ENCODE measurements at places on chromosomes 5 and 9. TPM values are rescaled to one million over a fixed set of nuclear protein-coding genes. Genes with fewer than 3 reads are reported as not detected.

FBXL7 gene
- total RNA-seq, result 22.2 TPM

BTNL9 gene
- total RNA-seq, result 0.19 TPM

CCNJL gene
- total RNA-seq, result 10.1 TPM

CCL27 gene
- total RNA-seq, result not detected

PCDHGB1 gene
- total RNA-seq, result 0.96 TPM

SRD5A1 gene
- 6.9 TPM for total RNA-seq

LCN10 gene
- total RNA-seq, result not detected

PRSS3 gene
- total RNA-seq, result 14.1 TPM

NUP155 gene
- total RNA-seq, result 37.9 TPM

NAIP gene
- 3.4 TPM for total RNA-seq

TAF11L5 gene
- not detected for total RNA-seq

MLANA gene
- not detected for total RNA-seq

SPINK1 gene
- total RNA-seq, result not detected

SLC46A2 gene
- total RNA-seq, result not detected

SLC45A2 gene
- total RNA-seq, result 0.10 TPM

SLC27A6 gene
- not detected for total RNA-seq

C9orf153 gene
- total RNA-seq, result not detected

AFAP1L1 gene
- 98.3 TPM for total RNA-seq

ADAM19 gene
- 60.1 TPM for total RNA-seq

TPPP gene
- total RNA-seq, result under 0.01 TPM

STING1 gene
- 67.3 TPM for total RNA-seq

SLCO6A1 gene
- not detected for total RNA-seq

FTMT gene
- total RNA-seq, result not detected

IQGAP2 gene
- total RNA-seq, result 2.3 TPM

HNRNPK gene
- 683 TPM for total RNA-seq

RARS1 gene
- 178 TPM for total RNA-seq

C5orf46 gene
- total RNA-seq, result not detected

GFM2 gene
- total RNA-seq, result 32.3 TPM

STPG3 gene
- not detected for total RNA-seq

OR13D1 gene
- total RNA-seq, result not detected

PARP8 gene
- total RNA-seq, result 0.65 TPM

PIP5KL1 gene
- total RNA-seq, result 0.29 TPM

PCDHGB5 gene
- total RNA-seq, result 22.4 TPM

SOX30 gene
- not detected for total RNA-seq

EGFLAM gene
- total RNA-seq, result under 0.01 TPM

UNC5A gene
- total RNA-seq, result under 0.01 TPM

FGF18 gene
- total RNA-seq, result 0.10 TPM

PLAC8L1 gene
- 0.29 TPM for total RNA-seq

NOTCH1 gene
- 128 TPM for total RNA-seq

OR1Q1 gene
- total RNA-seq, result not detected

CNTLN gene
- total RNA-seq, result 11.2 TPM

NR3C1 gene
- 29.4 TPM for total RNA-seq

CMYA5 gene
- 0.33 TPM for total RNA-seq

ORM2 gene
- total RNA-seq, result not detected

SAXO1 gene
- total RNA-seq, result not detected

MARCOL gene
- not detected for total RNA-seq

LCN2 gene
- total RNA-seq, result not detected

IL13 gene
- total RNA-seq, result not detected

FOXD4L5 gene
- total RNA-seq, result not detected

OTULINL gene
- total RNA-seq, result under 0.01 TPM

SPATA6L gene
- total RNA-seq, result 3.1 TPM

FOXD1 gene
- total RNA-seq, result under 0.01 TPM

Data from vein endothelial cell (primary cell).